ENCODE measurements at places on chromosomes 7 and 10.

DNA sequence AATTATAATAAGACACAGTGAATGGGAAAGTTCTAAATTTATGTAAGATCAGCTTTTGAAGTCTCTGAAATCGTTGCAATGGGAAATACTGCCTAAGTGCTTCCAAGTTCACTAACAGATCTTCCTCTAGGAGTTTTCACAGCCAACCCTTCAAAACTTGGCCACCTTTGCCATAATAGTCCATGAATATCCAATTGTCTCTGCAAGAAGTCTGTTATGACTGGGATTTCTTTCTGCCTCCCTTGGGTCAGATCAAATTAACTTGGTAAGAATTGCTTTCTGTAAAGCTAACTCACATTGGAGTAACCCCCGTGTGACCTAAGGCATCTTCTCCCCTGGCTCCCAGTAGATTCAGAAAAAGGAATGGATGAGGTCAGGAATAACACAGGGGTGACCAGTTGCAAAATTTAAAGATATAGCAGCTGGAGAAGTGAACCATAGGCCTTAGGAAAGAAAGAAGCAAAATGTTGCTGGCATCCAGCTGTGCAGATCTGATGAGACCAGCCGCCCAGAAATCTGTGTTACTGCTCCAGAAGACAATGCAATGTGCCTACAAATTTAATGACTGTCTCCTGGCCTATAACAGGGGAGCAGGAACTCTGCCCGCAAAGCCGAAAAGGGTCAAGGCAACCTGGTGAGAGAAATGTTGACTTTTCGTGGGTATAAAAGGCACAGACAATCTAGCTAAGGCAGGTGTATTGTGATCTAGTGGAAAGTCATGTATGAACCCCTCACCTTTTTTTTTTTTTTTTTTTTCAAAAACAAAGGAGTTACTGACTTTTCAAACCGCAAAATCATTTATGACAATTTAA lies 7.5 kb upstream of the OPTN start:
- DNase-seq, result no peak

GRCh38 chr7:90224195-90224594 lies 12.7 kb downstream of the STEAP2 start:
- DNase-seq, result no peak

GRCh38 chr7:155913719-155914118 lies 101.5 kb upstream of the SHH start:
- no peak for DNase-seq

DNA sequence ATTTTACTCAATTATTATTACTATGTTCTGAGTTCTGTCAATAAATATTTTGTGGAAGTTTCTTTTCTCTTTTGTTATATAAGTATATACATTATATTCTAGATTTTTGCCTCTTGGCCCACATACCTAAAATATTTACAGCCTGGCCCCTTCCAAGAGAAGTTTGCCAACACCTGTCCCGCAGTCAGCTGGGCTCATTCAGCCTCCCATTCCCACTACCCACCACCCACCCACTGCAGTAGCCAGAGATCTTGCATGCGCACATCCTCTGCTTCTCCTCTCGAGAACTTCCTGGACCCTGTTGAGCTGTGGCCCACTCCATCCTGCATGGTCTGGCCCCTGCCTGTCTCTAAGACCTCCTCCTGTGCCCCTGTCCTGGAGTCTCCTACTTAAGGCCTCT lies 33.6 kb downstream of the WIPF3 start:
- DNase-seq, result no peak

- no peak for DNase-seq
Measured at GRCh38 chr7:15219758-15220157, 317.2 kb upstream of the DGKB start.

DNA sequence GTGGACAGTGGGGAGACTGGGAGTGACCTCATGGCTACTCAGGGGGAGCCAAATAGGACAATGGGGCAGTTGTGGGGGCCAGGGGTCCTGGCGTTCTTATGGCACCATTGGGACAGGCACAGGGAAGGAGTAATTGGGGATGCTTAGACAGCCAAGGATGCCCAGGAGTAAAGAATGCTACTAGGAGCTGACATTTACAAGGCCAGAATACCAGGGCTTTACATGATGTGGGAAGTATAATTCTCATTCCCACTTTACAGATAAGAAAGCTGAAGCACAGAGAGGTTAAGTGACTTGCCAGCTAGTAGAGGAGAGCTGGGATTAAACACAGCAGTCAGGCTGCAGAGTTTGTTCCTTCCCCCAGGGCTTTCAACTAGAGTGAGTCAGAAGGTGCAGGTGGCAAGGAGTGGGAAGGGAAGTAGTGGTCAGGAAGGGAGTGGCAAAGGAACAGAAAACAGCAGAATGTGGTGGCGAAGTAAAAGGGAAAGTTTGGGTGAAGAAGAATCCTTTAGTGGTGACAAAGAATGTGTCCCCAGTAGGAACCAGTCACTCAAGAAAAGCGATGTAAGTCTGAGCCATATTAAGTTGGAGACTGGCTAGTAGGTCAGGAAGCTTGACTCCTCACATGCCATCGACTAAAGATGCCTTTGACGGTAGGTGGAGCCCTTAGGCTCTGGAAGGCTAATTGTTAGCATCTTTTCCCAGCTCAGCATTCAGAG lies 32.8 kb downstream of the CPVL start:
- peak; percentile 9 for DNase-seq

DNA sequence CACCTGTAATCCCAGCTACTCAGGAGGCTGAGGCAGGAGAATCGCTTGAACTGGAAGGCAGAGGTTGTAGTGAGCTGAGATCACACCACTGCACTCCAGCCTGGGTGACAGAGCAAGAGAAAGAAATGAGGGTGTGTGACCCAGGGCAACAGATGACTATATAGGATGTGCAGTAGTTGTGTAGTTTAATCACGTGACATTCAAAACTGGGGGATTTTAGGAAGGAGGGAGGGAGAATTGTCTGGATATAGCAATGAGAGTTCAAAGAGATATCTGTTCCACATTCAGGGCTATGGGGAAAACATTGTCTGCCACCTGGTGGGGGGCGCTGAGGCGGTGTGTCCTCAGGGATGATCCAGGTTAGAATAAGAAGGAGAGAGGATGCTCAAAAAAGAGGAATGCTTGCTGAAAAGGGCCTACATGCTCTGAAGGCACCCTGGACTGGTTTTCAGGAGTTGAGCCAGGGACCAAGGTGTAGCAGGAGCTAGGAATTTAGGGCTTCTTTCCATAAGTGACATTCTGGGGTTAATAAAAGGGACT lies 7.8 kb upstream of the ZYX start:
- DNase-seq, result no peak

DNA sequence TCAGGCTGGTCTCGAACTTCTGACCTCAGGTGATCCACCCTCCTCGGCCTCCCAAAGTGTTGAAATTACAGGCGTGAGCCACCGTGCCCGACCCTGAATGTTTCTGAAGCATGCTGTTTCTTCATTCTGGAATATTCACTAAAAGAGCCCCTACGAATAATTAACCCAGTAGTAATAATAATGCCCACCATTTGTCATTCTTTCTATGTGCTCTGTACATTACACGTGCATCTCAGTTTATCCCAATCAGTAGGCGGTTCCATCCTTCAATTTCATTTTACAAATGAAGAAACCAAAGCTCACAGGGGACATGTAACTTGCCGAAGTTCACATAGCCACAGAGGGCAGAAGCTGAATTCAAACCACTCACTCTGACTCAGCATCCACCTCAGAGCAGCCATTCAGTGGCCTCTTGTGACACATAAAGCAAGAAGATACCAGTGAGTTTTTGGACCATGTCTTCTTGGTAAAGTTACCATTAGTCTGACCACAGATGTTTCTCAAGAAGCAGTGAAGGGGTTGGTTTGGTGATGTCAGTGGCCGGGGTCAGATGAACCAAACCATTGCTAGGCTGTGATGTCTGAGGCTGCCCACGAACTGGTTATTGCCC lies 71.9 kb upstream of the DUSP5 start:
- DNase-seq, result peak; percentile 80

GRCh38 chr7:51278797-51279196 lies 37.8 kb downstream of the COBL start:
- DNase-seq, result no peak

GRCh38 chr7:90604383-90604782 lies 8.3 kb downstream of the CDK14 start:
- no peak for DNase-seq

- DNase-seq, result no peak
Measured at GRCh38 chr7:2012981-2013380, 219.8 kb downstream of the MAD1L1 start.

GRCh38 chr10:25694206-25694933 lies 239.7 kb upstream of the MYO3A start:
- no peak for DNase-seq

DNA sequence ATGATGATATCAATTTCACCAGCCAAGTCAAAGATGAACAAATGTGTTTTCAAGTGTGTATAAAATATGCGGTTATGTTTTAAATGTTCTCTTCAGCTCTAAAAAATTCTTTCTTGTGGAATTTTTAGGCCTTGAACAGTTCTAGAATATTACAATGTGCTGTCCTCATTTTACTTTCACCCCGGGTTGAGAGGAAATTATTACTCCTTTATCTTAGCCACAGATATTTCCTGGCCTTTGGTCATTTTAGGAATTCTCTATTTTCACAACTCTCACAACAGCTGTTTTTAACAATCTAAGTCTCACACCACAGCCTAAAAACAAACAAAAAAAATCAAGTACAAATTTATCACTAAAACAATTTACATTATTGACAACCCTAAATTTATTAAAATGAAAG lies 112.2 kb upstream of the HGF start:
- no peak for DNase-seq

DNA sequence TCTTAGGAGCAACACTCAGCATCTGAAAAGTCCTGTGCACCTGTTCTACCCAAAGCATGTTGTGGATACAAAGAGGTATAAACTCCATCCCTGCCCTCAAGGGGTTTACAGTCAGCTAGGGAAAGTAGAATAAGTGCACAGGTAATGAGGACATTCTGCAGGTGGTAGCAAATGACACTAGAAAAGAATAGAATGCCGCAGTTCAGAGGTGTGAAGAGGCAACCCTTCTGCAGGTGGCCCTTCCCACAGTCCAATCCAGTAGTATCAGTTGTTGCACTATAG lies 36.7 kb downstream of the WBP1L start:
- DNase-seq, result no peak

DNA sequence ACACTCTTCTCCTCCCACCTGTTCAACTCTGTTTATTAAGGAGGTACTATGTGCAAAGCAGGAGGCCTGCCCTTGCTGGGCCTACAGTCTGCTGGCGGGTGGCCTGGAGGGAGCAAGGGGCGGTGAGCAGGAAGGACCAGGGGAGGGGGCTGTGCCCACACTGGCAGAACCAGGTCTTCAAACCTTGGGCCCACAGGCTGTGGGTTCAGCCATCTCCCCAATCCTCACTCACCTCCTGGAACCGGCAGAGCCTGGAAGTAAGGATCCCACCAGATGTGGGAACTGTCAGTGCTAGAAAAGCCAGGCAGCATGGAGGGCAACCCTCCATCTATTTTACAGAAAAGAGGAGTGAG lies 50.8 kb downstream of the CAMK2B start:
- DNase-seq, result no peak

DNA sequence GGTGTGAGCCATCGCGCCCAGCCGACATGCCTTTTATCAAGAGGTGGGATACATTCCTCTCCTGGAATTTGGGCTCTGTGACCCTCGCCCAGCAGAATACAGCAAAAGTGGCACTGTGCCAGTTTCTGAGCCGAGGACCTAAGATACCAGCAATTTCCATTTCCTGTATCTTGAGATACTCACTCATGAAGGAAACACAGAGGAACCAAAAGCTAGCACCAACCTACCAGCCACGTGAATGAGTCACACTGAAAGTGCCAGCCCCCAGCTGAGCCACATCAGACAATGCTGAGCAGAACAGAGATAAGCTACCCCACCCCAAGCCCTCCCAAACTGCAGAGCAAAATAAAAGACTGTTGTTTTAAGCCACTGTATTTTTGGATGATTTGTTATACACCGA lies 56.3 kb downstream of the CACUL1 start:
- DNase-seq, result peak; percentile 83

DNA sequence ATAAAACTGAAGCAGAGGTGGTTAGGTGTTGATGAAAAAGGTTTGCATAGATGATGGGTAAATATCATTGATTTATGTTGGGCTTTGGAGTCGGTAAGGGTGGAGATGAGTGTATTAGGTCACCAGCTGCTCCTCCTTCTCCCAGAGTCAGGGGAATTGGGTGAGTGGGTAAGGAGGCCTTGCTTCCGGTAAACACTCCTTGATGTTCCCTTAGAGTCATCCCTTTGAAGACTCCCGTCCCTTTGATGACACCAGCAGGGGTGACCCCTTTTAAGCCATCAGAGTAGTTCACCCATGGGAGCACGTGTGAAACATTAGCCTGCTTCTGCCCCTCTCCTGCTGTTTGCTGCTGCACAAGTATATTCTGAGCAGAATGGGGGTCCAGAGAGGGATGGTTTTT lies 92.2 kb upstream of the DKK1 start:
- no peak for DNase-seq

Measured in activated CD4-positive, alpha-beta T cell treated with anti-CD3 and anti-CD28 coated beads for 48 hours (primary cell).